Hypothalamus (tissue), 51 donors: ENCODE measurements at places on chromosomes 4 and X.

- DNase-seq, result no peak
These were observed 538 bp downstream of the SCML2 start for GRCh38 chrX:18353931-18354368.

- no peak for DNase-seq
These were observed 298.8 kb upstream of the CTSO start for GRCh38 chr4:156252358-156252921.

- no peak for DNase-seq
These were observed 143.9 kb downstream of the SCFD2 start for GRCh38 chr4:53221832-53222480.

GRCh38 chr4:94298725-94299252 is 43.8 kb downstream of the HPGDS start:
- no peak for DNase-seq

GRCh38 chr4:122503214-122503613 is 46.7 kb upstream of the IL2 start:
- no peak for DNase-seq

- no peak for DNase-seq
These were observed 56.7 kb upstream of the ENPP6 start for GRCh38 chr4:184274286-184274951.

- DNase-seq, result no peak
These were observed 1779.1 kb downstream of the STIM2 start for GRCh38 chr4:28639747-28640146.

DNA sequence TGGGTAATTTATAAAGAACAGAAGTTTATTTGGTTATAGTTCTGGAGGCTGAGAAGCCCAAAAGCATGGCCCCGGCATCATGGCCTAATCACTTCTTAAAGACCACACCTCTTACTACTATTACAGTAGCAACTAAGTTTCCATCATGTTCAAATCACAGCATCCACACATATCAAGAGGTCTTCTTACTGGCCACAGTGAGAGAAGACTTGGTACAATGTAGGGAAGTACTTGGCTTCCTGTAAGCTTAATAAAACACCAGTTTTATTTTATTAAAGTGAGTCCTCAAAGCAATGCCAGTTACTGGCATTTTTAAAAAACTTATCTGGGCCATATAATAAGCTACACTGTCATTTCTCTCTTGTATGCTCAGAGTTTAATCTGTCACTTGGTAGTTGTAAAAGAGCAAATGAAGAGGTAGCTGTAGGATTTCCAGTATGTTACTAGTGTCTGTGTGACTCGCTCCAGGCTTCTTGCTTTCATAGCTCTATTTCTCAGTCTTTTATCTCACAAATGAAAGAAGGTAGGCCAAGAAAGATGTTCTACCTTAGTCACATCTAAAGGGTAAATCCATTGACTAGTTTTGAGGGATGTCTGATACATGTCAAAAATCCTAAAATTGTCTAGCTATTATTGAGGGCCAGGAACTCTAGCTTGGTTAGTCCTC is 159.2 kb upstream of the CPEB2 start:
- DNase-seq, result no peak

DNA sequence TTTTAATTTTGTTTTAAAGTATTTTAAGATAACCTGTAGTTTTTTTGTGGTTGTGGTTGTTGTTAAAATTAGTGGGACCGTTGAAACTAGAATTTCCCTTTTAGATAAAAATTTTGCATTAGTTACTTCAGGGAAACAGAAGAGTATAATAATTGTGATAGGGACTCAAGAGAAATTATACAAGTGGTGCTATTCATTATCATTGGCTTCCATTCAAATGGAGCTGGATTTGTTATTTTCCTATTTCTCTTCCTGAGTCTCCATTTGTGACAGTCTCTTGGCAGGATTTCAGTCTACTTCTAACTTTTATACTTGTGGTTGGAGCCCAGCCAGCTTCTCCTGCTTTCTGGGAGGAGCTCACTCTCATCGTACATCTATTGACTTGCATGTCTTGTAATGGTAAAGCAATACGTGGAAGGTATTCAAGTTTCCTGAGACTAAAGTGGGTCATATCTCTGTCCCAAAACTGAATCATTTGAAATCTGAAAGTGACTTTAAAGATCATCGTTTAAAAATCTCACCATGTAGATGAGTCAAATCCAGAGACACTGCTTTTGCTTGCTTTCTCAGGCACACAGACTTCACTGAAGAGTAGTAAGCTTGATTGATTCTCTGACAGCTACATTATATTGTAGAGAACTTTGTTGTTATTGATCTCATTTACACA is 155.8 kb downstream of the RPA4 start:
- no peak for DNase-seq

DNA sequence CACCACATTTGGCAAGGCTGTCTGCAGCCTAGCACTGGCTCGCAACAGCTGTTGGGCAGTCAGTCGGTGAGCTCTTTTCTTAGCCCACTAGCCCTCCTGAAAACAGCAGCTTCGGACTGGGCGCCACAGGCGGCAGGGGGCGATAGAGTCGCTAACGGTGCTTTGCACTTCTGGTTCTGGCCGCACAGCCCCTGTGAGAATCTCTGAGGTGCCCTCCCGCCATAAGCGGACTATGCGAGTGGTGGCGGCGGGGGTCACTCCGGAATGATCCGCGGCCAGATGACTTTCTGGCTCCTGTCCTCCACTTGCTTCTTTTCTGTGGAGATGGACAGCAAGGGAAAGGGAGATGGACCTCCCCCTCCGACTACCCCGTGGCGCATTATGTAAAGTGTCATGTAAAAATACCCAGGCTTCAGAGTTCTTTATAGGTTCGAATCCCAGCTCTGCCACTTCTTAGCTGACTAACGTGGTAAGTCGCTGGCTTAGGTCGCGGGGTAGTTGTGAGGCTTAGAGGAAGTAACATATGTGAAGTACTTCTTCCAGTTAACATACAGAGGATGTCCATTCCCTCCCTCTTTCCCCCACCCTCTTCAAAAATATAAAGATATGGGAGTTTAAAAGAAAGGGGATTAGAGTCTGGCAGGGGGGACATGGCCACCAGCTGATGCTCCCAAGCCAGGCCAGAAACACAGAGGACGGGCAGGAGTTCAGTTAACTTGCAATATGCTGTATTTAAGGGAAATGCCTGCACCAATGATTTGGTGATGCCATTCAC is 11.0 kb downstream of the ARHGAP36 start:
- DNase-seq, result no peak

GRCh38 chr4:145773581-145774234 is 93.8 kb downstream of the C4orf51 start:
- DNase-seq, result no peak

- DNase-seq, result no peak
These were observed 28.3 kb downstream of the RFC1 start for GRCh38 chr4:39337841-39338240.

- DNase-seq, result no peak
These were observed 23.0 kb downstream of the KLB start for GRCh38 chr4:39429476-39430334.

GRCh38 chr4:7332216-7333023 is 102.3 kb downstream of the PSAPL1 start:
- DNase-seq, result no peak

DNA sequence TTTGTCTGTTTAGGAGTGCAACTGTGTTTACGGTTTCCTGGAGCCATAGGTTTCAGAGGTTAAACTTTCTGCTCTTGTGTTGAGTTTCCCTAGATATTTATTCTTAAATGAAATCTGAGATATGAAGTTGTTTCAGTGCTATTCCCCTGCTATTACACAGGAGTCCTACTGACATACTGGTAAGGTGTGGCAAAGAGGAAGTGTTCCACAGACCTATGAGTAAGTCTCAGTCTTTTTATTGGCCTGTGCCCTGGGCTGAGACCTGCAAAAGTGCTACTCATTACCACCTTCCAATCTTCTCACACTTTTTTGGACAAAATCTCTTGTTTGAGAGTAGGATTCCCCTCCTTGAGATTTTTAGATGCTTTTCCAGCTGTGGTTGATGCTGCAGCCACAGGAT is 35.6 kb upstream of the MAGEA8 start:
- no peak for DNase-seq

GRCh38 chr4:124509151-124509550 is 203.4 kb downstream of the ANKRD50 start:
- DNase-seq, result no peak

- DNase-seq, result no peak
These were observed 95.4 kb downstream of the PJA1 start for GRCh38 chrX:69069876-69070275.

DNA sequence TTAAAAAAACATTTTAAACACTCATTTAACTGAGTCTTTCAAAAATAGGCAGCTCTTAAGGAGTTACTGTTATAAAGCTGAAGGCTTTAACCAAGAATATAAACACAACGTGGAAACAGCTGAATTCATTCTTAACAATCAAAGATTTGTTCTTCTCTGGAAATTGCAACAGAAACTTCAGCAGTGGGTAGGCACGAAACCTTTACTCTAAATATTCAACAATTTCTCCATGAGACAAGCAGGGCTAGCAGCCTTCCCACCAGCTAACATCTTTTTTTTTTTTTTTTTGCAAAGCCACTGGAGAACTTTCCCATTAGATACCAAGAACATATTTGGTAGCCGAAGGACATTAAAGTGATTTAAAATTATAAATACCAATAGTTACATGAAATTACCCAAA is 78.2 kb upstream of the PRSS48 start:
- DNase-seq, result no peak

DNA sequence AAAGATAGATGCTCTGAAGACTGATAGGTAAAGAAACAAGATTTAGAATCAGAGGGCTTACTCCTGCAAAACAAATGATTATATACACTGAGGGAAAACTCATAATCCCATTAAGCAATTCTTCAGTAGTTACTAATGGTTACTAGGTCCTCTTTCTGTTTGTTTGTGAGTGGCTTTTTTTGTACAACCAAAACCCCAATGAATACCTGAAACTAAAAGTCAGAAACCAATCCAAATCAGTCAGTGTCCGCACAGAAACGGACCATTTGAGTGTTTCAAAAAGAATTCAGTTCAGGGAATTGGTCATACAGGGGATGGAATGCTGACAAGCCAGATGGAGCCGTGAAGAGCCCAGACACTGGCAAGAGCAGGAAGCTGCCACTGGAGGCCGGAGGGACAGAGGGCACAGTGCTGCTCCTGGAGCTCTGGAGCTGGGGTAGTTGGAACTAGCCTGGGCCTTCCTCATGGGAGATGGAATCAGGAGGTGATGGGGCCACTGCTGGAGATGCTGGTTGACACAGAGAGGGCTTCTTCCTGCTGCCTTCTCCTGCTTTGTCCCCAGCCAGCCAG is 31.9 kb downstream of the SETD7 start:
- no peak for DNase-seq

GRCh38 chrX:100685284-100685996 is 41.4 kb downstream of the SRPX2 start:
- no peak for DNase-seq

GRCh38 chrX:39714471-39714870 is 383.3 kb downstream of the BCOR start:
- no peak for DNase-seq

DNA sequence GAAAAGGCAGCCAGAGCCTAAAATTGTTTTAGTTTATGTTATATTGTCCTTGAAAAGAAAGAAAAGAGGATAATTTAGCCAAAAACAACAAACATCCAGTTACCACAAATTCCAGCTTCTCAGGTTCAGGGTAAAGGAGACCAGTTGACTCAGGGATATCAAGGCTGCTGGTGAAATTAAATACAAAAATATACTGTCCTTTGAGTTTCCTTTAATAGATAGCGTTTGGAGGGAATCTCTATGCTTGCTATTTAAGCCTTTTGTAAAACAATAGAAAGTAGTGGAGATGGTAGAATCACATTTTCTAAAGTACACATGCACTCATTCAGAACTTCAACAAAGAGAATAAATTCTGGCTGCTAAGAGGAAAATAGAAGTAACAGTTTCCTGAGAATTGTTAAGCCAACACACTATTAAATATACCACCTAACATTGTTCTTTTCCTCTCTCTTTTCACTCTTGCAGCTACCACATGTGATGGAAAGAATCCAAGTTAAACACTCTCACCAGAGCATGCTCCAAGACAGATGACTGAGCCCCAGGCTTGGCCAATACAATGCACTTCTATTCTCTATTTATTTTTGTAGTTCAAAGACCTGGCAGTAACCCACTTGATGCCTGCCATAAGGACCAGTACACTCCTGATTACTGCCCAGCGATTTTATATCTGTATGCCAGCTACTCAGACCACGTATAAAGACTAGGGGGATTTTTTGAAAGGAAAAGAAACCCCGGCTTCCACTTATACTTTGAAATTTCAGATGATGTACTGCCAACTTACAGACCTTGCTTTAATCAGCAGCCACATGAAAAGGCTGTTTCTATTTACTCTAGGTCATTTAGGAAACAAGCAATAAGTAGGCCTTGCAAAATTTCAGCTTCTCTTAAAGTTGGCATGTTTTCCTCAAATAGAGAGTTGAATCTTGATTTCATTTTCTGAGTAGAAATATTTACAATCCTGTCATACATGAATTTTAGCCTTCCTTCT is 756.9 kb downstream of the FAT4 start:
- no peak for DNase-seq

DNA sequence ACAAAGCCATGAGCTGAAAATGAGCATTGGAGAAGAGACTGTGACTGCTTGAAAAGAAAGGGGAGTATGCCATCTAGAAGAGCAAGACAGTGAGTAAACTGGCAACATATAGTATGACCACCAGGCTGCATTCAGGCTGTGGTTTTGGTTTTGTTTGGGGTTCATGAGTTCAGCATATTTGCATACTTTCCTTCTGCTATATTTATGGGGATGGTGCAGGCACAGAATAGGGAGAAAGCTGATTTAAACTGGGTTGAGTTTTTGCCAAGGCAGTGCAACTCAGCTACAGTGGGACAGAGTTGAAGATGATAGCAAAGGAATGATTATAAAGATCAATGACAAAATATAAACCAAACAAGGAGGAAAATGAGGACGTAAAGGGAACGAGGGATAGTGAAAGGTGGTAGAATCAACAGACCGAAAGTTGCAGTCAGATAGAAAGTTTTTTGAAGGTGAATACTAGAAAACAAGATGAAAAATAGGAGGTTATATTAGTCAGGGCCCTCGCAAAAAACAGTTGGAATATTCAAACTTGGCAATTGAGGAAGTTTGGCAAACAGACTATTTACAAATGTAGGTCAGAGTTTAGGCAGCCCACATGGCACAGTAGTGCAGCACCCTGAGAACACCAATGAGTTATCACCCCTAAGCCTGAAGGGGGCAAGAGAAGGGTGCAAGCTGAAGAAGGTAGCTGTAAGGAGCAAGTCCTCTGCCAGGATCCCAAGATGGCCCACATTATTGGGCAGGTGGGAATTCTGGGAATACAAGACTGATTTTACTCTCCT is 114.8 kb upstream of the MAP9 start:
- DNase-seq, result no peak
